ENCODE measurements at places on chromosomes 12 and 14.

GRCh38 chr12:130437555-130438242 is 100.0 kb downstream of the PIWIL1 start:
- no peak for DNase-seq

GRCh38 chr14:92495027-92495426 is 18.6 kb upstream of the RIN3 start:
- peak; percentile 19 for DNase-seq

GRCh38 chr14:39366460-39367386 is 65.5 kb downstream of the FBXO33 start:
- no peak for DNase-seq

GRCh38 chr14:34012978-34013720 is 62.3 kb upstream of the EGLN3 start:
- no peak for DNase-seq

DNA sequence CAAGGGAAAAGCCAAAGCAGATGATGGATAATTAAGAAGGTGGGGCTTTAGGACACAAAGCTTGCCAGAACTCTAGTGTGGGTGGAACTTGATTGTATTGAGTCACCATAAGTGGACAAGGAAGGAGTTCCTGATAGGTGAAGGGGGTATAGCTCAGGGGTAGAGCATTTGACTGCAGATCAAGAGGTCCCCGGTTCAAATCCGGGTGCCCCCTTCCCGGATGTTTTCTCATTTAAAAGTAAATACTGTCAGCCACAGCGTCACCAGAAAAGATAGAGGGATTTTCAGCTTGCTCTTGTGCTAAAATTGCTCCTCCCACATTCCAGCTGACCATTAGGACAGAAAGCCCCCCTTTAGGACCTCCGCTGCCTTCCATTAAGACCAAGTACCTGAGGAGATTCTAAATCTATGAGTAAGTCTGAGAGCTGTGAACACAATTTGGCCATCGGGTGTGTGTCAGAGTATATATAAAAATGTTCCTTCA is 36.6 kb downstream of the DCAF4 start:
- no peak for DNase-seq

- no peak for DNase-seq
These were observed 17.8 kb downstream of the CACNA1C start for GRCh38 chr12:2070440-2071045.

DNA sequence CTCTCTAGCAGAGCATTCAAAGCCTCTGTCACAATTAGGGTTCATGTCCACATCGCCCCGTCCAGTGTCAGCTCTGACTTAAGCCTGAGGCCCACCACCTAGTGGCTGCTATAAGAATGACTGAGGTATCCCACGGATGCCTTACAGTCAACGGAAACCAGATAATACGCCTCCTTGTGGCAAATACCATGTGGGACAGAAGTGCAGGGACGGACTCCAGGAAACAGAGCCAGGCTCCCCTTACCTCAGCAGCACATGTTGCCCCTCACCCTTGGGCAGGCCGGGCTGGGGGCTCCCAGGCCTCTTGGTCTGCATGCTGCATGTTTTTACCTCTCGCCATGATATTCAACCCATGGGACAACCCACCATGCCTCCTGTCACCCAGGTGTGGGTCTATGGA is 86.3 kb downstream of the VWF start:
- DNase-seq = no peak

DNA sequence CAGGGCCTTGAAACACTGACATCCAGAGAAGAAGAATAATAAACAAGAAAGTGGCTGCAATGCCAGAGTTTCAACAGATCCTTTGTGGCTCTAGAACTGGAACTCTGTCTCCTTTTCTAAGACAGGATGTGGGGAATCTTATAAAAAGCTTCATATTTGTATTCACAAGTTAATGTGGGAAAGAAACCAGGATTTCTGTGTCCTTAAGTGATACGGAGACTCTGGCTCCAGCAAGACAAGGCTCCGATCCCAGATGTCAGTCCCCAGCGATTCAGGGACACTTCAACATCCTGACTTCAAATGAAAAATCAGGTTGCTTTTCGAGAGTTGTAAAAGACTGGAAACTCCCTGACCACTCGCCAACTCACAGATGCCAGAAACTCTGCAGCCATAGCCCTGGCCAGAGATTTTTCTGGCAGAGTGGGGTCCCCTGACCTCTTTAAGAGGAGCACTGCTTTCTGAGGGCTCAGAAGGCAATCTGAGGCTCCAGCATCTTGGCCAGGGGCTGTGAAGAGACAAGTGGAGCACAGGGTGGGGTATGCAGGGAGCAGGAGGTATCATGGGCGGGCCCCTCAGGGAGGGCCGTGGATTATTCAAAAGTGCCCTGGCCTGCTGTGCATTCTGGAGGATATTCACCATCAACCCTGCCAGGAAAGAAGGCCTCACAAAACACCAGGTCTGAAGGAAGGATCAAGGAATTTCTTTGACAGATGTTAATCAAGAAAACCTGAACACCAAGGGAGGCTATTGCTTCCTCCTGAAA is 53.3 kb downstream of the TMX1 start:
- DNase-seq = no peak

DNA sequence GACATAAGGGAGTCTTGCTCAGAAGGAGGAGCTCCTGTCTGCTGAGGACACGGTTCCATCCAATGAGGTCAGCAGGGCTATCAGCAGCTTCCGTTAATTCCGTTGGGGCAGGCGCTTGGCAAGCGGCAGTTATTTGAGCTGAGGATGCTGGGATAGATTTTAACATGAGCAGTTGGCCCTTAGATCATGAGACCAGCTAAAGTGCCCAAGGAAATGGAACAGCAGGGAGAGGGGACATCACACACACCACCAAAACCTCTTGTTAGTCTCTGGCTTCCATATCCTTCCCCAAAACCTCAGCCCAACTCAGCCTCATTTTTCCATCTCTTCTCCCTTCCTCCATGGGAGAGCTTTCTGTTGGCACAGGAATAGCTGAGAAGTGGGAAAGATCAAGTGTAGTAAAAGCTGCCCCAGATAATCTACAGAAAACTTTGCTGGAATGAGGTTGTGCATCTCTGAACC is 138.7 kb upstream of the PZP start:
- no peak for DNase-seq

GRCh38 chr12:70048521-70049250 is 194.5 kb upstream of the CNOT2 start:
- no peak for DNase-seq

GRCh38 chr14:104507443-104507842 is 72.1 kb upstream of the C14orf180 start:
- no peak for DNase-seq

DNA sequence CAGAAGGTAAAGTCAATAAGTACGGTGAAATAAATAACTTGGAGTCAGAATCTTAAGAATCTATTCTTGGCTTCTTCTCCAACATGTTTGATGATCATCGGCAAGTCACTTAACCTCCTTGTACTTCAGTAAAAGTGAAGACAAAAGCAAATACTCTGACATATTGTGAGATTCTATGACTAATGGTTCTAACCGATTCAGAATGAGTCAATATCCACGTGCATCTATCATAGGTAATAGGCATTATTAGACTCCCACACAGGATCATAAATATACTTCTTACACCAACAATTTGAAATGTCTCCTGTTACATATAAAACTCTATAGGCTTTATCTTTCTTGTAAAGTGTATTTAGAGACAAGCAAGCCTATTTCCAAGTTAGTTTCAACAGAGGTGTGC is 144.4 kb upstream of the ATXN7L3B start:
- DNase-seq = no peak

DNA sequence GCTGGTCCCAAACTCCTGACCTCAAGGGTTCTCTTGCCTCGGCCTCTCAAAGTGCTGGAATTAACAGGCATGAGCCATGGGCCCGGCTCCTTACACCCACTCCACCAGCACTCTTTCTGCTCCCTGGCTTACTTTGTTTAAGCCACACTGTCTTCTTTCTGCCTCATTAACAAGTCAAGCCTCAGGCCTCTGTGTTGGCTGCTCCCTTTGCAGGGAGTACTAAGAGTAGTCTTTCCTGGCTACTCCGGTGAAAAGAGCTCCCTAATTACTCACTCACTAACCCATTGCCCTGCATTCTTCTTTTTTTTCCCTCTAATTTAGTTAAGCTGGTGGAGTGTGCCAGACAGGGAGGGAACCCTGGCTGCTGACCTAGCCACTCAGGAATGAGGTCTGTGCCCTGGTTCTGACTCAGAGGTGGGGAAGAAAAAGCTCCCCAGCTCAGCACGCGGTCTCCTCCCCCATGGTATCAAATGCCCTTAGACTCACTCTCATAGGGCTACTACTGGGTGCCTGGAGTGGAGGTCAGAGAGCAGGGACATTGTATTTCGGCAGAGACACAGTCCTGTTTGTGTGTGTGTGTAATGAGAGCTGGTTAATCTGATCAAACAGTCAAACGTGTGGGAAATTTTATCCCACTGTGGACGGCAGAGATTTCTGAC is 19.8 kb downstream of the GALNT6 start:
- peak; percentile 55 for DNase-seq

GRCh38 chr12:72277415-72277814 is 5.2 kb downstream of the TRHDE start:
- DNase-seq = no peak

DNA sequence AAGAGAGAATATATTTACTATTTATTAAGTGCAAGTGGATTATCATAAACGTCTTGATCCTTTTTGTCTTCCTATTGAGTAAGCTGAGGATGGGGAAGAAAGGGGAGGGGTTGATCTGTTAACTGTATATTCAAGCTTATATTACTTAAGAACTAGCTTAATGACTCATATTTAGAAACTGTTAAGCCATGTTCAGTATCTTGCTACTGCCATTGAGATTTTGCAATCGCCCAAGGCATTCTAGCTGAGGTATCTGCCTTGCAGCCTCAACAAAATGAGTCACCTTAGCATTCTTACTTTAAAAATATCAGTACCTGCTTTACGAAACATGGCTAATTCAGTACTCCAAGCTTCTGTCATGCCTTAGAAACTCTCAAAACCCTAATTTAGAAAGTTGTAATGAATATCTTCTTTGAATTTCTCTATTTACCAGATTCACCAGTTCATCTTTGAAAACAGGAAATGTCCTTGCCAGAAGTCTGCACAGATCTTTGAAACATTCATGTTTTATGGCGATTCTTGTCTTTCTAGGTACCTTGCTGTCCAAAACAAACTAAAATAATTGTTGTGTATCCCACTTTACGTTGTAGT is 76.1 kb downstream of the ALG10B start:
- no peak for DNase-seq

GRCh38 chr12:95204141-95204866 is 13.0 kb downstream of the FGD6 start:
- DNase-seq = no peak

DNA sequence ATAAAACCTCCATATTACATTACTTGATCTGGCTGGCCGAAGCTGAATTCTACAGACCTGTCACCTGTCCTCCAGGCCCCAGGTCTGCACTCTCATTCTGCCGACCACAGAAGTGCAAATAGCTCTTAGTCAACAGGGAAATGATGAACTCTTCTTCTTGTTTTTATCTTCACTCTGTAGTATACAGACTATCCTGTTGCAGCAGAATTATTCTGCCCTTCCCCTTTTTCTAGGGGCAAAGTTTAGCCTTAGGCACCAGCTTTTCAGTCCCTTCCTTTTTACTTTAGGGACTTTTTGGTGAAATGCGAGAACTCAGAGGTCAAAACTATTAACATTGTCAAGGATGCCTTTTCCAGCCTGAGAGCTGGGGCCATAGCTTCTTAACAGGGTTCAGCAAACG is 229.6 kb upstream of the EGLN3 start:
- no peak for DNase-seq

DNA sequence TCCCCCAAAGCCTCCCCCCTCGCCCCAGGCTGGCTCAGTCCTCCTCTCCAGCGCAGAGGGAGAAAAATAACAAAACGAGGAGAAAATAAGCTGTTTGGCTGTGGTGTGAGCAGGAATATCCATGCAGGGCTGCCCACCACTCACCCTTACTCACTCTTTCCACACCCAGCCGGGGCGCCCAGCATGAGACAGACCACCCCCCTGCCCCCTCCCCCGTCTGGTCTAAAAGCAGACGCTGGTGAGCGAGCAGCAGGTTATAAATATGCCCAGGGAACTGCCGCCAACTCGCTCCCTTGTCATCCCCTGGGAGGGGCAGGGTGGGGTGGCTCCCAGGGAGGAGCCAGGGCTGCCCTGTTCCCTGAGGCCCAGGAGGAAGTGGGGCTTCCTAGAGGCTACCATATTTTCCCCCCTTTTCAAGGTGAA is 7.4 kb downstream of the WNT1 start:
- no peak for DNase-seq

GRCh38 chr14:95707327-95707726 is 6.6 kb downstream of the TCL1A start:
- no peak for DNase-seq

DNA sequence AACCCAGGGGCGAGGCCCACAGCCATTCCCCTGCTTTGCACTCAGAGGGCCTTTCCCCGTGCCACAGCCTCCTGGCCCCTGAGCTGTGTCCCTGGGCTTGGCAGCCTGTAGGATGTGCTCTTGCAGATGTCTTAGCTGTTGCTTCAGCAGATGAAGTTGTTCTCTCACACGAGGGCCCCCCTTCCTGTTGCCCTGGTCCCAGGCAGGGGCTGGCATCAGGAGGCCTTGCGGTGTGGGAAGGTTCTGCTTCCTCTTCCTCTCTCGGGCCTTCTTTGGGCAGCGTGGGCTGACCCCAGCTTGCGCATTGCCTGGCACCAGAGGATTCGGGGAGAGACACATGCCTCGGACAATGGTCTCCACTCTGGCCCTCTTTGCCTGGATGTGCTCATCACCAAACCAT is 12.7 kb downstream of the PROX2 start:
- DNase-seq = peak; percentile 19

DNA sequence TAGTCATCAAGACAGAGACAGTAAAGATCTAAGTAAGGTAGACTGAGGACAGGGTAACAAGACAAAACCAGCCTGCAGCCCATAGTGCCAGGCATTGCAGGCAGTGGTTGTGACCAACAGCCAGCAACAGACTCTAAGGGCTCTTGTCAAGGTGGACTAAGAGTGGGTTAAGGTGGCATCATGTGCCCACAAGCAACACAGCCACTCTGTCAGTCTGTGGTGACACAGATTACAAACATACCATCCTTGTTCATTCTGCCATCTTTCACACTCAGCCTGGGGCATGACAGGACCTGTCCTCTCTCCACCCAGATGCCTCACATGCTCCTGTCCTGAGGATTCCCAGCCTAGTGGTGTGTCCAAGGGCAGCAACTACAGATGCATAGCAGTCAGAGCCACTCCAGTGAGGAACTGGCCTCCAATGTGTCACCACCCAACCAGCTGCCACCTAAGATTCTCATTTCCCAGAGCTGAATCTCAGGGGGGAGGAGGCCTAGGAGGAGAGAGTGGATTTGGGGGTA is 28.3 kb downstream of the VDR start:
- no peak for DNase-seq

GRCh38 chr12:124185971-124186686 is 108.8 kb upstream of the RFLNA start:
- no peak for DNase-seq

GRCh38 chr12:40122842-40123241 is 17.0 kb upstream of the SLC2A13 start:
- DNase-seq = no peak

DNA sequence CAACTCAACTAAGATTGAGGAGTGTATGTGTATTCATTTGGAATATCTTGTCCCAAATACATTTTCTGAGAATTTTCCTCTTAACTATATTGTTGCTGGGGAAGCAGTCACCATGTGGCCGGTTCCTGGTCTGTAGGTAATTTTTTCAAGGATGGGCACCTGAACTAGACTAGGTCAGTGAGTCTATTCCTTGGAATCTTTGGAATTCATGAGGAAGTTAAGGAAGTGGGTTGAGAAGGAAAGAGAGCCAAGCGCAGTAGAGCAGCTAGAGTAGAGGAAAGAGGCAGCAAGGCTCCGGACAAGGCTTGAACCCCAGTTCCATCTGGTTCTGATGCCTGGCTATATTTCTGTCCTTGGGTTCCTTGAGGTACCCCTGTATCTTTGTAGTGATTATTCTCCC is 183.7 kb downstream of the DACT1 start:
- DNase-seq = no peak

Measured in hippocampal formation (tissue), 2 donors.